ENCODE measurements at places on chromosomes 2 and 18. TPM values are rescaled to one million over a fixed set of nuclear protein-coding genes. Genes with fewer than 3 reads are reported as not detected.

IGFBP2 gene
- 767 TPM for total RNA-seq

DNA sequence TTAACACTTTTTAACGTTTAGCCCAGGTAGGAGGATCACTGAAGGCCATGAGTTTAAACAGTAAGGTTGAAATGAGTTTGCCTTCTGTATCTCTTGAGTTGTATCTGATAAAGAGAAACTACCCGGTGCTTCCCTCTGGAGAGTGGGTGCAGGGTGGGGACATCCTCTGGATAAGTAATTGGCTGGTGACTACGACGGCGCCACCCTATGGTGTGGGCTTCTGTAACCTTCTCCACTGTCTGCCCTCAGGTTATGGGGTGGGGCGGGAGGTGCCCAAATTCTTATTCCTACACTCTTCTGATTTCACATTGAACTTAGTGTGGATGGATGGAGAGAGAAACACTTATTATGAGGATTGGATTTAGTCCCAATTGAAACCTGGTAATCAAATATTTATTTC lies 68.8 kb downstream of the LDLRAD4 start:
- no peaks in the 10 kb centered on the region for H3K4me1 ChIP-seq
- H3K27ac ChIP-seq: no peak overlapping the region
- DNase-seq: no peak
- no peaks in the 10 kb centered on the region for H3K27me3 ChIP-seq

GRCh38 chr2:109497911-109498870 lies 115.6 kb downstream of the SEPTIN10 start:
- no peak overlapping the region for H3K4me3 ChIP-seq
- no peaks in the 10 kb centered on the region for H3K27me3 ChIP-seq
- H3K4me1 ChIP-seq: no peaks in the 10 kb centered on the region

PHOSPHO2 gene
- total RNA-seq: 6.9 TPM

PRKAG3 gene
- total RNA-seq: not detected

DNA sequence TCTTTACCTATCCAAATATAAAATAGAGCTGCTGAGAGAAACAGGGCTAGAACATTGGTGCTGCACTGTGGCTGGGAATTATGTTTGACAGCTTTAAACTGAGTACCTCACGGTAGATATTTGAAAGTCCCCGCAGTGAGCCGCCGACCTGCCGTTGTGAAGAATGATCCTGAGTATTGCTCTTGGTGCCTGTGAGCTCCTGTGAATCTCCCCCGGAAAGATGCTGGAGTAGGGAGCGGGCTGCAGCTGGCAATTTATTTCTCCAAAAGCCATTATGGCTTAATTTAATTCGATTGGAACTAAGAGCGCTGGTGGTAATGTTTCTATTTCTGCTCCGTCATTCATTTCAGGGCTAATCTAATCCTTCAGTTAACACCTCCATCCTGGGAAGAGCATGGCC lies 129.4 kb upstream of the TPO start:
- H3K4me1 ChIP-seq: peaks cover 10% of the 10 kb centered on the region
- H3K36me3 ChIP-seq: no peaks in the 10 kb centered on the region
- no peak for DNase-seq
- no peak overlapping the region for H3K27ac ChIP-seq
- no peaks in the 10 kb centered on the region for H3K27me3 ChIP-seq

- DNase-seq: no peak
- no peak overlapping the region for H3K27ac ChIP-seq
Observed at GRCh38 chr2:7736646-7737305, 819.6 kb downstream of the RNF144A start.

CXCR1 gene
- total RNA-seq: not detected

DNA sequence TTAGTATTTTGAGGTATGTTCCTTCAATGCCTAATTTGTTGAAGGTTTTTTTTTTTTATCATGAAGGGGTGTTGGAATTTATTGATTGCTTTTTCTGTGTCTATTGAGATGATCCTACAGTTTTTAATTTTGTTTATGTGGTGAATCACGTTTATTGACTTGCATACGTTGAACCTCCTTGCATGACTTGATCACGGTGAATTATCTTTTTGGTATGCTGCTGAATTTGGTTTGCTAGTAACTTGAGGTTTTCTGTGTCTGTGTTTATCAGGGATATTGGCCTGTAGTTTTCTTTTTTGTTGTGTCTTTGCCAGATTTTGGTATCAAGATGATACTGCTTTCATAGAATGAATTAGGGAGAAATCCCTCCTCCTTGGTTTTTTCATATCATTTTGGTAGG lies 23.9 kb downstream of the CLIP4 start:
- no peak for DNase-seq
- peaks cover 6% of the 10 kb centered on the region for H3K36me3 ChIP-seq
- no peak overlapping the region for H3K4me3 ChIP-seq
- H3K27me3 ChIP-seq: no peaks in the 10 kb centered on the region
- H3K4me1 ChIP-seq: no peaks in the 10 kb centered on the region
- no peak overlapping the region for H3K27ac ChIP-seq

- H3K36me3 ChIP-seq: no peaks in the 10 kb centered on the region
- H3K27me3 ChIP-seq: no peaks in the 10 kb centered on the region
- no peak overlapping the region for H3K4me3 ChIP-seq
- H3K27ac ChIP-seq: no peak overlapping the region
- no peaks in the 10 kb centered on the region for H3K4me1 ChIP-seq
Observed at GRCh38 chr18:8694891-8695290, 10.5 kb upstream of the MTCL1 start.

GRCh38 chr2:19607931-19608771 lies 249.7 kb upstream of the OSR1 start:
- H3K27me3 ChIP-seq: peaks cover 20% of the 10 kb centered on the region
- H3K36me3 ChIP-seq: no peaks in the 10 kb centered on the region
- H3K4me1 ChIP-seq: no peaks in the 10 kb centered on the region
- DNase-seq: peak; percentile 17
- H3K27ac ChIP-seq: no peak overlapping the region

KCNE4 gene
- total RNA-seq: 68.0 TPM

- no peak overlapping the region for H3K4me3 ChIP-seq
- H3K27me3 ChIP-seq: no peaks in the 10 kb centered on the region
- no peak overlapping the region for H3K27ac ChIP-seq
- DNase-seq: no peak
- H3K36me3 ChIP-seq: no peaks in the 10 kb centered on the region
- H3K4me1 ChIP-seq: peaks cover 29% of the 10 kb centered on the region
Observed at GRCh38 chr2:144920755-144921530, 401.0 kb upstream of the ZEB2 start.

GRCh38 chr2:138201286-138201685 lies 237.0 kb downstream of the HNMT start:
- no peaks in the 10 kb centered on the region for H3K36me3 ChIP-seq
- DNase-seq: no peak
- no peaks in the 10 kb centered on the region for H3K27me3 ChIP-seq
- H3K27ac ChIP-seq: no peak overlapping the region
- no peak overlapping the region for H3K4me3 ChIP-seq

DNA sequence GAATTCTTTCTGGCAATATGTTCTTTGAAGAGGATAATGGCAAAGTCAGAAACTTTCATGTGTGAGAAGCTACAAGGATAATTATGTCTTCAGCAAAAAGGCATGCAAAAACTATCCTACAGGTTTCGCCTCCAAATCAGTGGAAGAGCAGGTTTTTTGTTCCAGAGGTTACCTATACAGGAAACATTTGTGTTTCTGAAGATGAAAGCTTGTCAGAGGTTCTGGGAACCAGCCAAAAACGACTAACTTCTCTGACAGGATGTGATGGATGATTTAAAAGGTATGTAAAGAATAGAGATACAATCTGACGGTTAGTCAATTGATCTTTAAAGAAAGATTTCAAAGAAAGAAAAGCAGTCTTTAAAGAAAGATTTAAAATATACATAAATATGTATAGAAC lies 37.6 kb downstream of the RND3 start:
- no peak for DNase-seq
- H3K4me3 ChIP-seq: no peak overlapping the region
- H3K36me3 ChIP-seq: no peaks in the 10 kb centered on the region
- no peak overlapping the region for H3K27ac ChIP-seq
- no peaks in the 10 kb centered on the region for H3K27me3 ChIP-seq

DNA sequence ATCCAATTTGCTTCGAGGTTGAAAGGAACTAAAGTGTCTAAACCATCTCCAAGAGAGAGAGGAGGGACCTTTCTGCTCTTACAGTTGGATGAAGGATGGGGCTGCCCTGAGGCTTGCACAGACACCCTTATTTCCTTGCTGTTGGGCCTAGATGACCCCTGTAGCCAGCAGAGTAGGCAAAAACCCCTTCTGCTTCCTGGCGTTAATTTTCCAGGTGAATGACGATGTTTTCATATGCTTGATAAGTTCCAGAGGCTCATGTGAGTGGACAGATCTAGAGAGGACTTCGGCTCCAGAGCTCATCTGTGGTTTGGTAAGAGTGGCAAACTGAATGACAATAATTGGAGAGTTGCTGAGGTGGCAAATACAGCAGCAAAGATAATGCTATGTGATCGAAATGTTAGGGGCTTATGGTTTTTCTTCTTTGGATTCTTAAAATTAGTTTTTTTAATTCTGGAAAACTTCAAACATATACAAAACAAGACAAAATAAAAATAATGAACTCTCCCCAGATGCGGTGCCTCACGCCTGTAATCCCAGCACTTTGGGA lies 98.6 kb upstream of the MAP4K3 start:
- H3K36me3 ChIP-seq: no peaks in the 10 kb centered on the region
- H3K4me3 ChIP-seq: no peak overlapping the region
- H3K27ac ChIP-seq: no peak overlapping the region
- H3K27me3 ChIP-seq: no peaks in the 10 kb centered on the region
- peaks cover 44% of the 10 kb centered on the region for H3K4me1 ChIP-seq

GRCh38 chr2:69333352-69333751 lies 53.7 kb downstream of the GFPT1 start:
- no peak for DNase-seq
- H3K27me3 ChIP-seq: no peaks in the 10 kb centered on the region
- peaks cover 17% of the 10 kb centered on the region for H3K4me1 ChIP-seq

DNA sequence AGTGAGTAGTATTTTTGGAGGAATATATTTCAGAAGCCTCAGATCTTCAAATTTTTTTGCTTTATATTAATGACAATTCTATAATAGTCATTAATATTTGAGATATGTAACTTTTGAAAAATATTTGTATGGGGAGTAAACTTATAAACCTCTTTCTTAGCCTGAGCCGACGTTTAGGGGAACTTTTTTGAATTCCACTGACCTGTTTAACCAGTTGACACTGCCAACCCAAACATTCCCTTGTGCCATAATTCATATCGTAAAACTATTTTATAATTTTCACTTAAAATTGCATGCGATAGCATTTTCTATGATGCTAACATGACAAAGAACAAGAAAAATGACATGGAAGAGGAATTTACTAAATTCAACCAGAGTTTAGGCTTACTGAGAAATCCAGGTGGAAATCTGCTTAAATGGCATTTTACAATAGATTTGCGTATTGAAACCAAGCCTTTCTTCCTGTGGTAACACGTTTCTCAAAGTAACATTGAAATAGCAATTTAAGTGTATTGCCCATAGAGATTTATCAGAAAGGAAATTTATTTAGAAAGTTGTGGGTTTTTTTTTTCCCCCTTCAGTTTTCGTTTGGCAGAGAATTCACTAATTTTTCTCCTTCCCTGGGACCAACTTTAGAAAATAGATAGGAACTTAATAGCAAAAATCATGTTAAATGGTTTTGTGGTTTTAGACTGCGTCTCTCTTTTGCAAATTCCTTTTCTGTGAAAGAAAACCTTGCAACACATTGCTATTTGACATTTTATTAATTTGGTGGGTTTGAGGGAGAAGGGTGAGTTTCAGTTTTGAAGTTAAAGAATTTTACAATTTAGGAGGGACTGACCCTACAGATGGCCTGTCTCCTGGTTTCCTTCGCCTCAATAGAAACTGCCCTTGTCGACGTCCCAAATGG lies 77.4 kb downstream of the TANC1 start:
- H3K36me3 ChIP-seq: no peaks in the 10 kb centered on the region
- no peaks in the 10 kb centered on the region for H3K4me1 ChIP-seq
- no peaks in the 10 kb centered on the region for H3K27me3 ChIP-seq
- H3K27ac ChIP-seq: no peak overlapping the region
- DNase-seq: no peak
- no peak overlapping the region for H3K4me3 ChIP-seq

FAP gene
- 0.88 TPM for total RNA-seq

DNA sequence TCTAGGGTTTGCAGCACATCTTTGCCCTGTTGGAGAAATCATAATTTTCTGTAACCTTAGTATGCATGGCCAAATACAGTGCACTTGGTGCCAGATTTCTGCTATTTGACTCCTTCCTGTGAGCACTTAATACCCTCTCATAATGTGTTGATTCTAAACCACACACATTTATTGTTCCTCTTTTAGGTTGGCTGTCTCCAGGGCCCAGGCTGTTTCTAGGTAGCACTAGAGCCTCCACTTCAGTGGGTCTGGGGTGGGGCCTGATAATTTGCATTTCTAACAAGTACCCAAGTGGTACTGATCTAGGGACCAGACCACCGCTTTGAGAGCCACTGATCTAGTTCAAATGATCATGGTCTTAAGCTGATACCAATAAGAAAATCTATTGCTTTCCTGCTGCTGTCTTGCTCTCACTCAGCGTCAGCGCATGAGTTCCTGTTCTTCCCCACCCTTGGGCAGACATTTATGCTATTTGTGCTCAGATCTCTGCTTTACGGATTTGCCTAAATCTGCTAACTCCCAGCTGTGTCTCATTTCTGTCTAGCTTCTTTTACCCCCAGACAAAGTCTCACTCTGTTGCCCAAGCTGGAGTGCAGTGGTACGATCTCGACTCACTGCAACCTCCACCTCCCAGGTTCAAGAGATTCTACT lies 7.4 kb downstream of the PTRHD1 start:
- no peak overlapping the region for H3K27ac ChIP-seq
- no peaks in the 10 kb centered on the region for H3K27me3 ChIP-seq
- H3K4me1 ChIP-seq: no peaks in the 10 kb centered on the region
- DNase-seq: no peak

DNA sequence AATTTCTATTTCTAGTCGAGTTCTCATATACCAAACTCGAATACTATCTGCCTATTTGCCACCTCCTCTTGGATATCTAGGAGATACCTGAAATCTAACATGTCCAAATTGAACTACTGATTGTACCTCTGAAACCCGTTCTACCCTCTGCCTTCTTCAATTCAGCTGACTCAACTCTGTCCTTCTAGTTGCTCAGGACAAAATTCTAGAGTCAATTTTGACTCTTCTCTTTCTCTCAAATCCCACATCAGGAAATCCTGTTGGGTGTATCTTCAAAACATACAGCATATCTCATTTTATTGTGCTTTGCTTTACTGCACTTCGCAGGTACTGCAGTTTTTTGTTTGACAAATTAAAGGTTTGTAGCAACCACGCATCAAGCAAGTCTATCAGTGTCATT lies 137.8 kb downstream of the ZAP70 start:
- H3K36me3 ChIP-seq: no peaks in the 10 kb centered on the region
- no peaks in the 10 kb centered on the region for H3K4me1 ChIP-seq
- DNase-seq: no peak
- H3K27me3 ChIP-seq: no peaks in the 10 kb centered on the region
- no peak overlapping the region for H3K4me3 ChIP-seq
- no peak overlapping the region for H3K27ac ChIP-seq

CCNT2 gene
- total RNA-seq: 41.7 TPM

PLEKHH2 gene
- total RNA-seq: 2.2 TPM

MC2R gene
- not detected for total RNA-seq

ECEL1 gene
- total RNA-seq: 0.19 TPM

GRCh38 chr2:173705656-173706055 lies 259.5 kb downstream of the SP3 start:
- H3K4me1 ChIP-seq: no peaks in the 10 kb centered on the region
- no peak overlapping the region for H3K4me3 ChIP-seq
- no peak for DNase-seq
- H3K36me3 ChIP-seq: no peaks in the 10 kb centered on the region
- H3K27ac ChIP-seq: no peak overlapping the region
- peaks cover 14% of the 10 kb centered on the region for H3K27me3 ChIP-seq

Measured in A673 (cell line).